Bronchial epithelial cell (primary cell): ENCODE measurements at places on chromosomes 3 and 15.
A peak's percentile ranks its signal among the peaks of the same experiment; 100 is the strongest.

DNA sequence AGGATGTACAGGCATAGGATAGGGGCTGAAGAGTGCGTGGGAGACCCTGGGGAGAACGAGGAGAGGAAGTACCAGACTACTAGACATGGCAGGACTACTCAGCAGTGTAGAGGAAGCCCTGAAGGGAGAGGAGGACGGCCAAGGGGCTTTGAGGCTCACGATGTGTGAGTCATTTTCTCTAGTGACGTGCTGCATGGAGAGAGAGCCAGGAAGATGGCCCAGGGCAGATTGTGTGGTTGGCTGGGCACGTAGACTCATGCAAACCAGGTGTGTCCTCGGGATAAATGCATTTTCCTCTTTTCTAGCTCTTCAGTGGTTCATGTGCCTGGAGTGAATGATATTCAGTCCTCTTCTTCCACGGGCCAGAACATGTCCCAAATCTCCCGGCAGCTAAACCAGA is 115.0 kb upstream of the ABHD17C start:
- DNase-seq, result peak; percentile 100

DNA sequence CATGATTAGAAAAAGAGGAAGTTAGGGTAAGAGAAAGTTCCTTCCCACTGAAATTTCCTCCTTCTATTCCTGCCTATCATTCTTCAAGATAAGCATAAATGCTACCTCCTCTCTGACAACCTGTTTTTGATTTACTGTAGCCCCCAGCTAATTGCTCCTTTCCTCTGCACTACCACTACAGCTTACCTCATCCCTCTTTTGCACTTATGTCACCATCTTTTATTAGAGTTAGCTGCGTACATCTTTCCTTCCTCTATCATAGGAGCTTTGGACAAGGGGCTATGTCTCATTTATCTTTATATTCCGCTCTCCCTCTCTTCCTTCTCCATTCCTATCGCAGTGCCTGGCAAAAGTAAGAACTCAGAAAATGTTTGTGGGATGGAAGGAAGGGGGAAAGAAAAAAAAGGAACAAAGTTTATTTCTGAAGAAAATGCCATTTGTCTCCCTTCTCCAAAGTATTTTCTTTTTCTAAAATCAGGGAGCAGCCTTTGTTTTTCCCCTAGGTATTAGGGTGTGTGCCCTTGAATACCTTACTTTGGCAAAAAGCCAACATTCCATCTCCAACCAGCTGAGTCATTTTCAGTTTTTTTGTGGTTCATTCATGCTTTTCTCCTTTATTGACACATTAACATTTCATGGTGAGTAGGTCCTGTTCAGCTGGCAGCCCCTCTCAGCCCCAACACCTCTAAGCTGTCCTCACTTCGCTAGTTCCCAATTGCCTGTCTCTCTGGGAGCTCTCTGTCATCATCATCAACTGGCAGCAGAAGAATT is 87.6 kb upstream of the SOX2 start:
- DNase-seq, result peak; percentile 86

GRCh38 chr3:107829185-107829584 is 261.6 kb downstream of the CD47 start:
- DNase-seq, result no peak

DNA sequence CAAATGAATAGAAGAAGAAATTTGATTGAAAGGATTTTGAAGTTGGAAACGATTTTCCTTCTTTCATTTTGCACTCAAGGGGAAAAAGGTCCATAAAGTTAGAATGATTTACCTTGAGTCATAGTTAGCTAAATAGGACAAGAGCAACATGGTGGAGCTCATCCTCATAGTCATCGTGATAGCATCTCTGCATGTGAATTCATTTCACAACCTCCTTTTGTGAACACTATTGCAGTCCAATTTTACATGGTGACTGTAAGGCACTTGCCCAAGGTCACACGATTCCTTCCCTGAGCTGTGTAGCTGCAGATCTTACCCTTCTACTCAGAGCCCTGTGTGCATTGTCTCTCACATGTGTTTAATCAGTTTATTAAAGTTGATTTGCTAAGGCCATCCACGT is 359.8 kb upstream of the C2CD4B start:
- DNase-seq, result no peak

- DNase-seq, result peak; percentile 39
Measured at GRCh38 chr3:102301155-102301880, 133.5 kb upstream of the ZPLD1 start.

DNA sequence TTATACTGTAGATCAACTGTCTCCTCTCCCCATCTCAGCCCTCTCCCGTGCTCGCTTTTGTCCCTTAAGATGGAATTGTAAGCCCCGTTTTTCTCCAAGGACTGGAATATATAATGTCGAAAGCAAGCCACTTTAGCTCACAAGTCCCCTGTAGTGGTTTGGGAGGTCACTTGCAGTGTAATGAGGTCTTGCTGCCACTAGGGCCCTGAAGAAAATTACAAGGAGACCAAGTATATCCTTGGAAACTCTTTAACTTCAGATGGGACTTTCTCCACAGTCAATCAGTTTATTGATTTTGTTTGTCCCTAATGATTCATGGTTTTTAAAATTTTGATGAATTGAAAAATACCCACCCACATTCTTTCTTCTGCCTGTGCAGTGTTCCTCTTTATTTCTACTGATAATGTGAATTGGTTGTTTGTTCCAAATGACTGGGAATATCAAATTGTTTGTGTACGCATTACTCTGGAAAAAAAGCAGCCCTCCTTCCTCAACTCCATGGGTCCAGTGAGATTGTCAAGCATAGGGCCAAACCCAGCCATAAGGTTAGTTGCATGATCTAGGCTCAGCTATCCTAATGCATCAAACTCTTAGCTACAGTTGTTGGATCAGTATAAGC is 294.8 kb downstream of the MCTP2 start:
- peak; percentile 9 for DNase-seq

DNA sequence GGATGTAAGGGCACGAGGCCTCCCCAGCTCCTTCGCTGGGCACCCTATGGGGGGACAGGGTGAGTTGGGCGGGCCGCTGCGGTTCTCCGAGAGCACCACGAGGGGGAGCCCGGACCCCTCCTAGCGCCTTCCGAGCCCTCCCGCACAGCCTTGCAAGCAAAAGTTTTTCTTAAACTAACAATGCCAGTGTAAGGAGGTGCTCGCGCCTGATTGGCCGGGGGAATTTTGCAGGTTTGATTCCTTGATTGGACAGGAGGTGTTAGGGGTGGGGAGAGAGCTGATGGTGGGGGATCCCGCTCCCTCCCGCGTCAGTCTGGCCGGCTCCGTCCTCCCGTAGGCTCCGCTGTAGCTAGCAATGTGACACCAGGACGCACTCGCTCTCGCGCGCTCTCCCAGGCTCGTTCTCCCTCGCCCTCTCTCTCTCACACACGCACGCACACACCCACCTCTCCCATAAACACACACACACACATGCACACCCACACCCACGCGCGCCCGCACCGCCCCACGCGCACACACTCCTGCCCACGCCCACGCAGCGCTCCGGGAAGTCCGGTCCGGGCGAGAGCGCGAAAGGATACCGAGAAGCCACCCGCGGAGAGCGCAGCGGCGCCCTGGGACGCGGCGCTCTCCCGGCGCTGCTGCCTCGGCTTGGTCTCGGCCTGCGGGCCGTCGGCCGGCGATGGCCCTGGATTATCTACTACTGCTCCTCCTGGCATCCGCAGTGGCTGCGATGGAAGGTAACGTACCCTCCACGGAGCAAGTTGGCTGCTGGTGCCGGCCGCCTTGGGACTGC is at the start of gene EPHB1:
TSS of gene EPHB1 (plus strand) at position 311 of the 796 bp plus-strand sequence.
- DNase-seq, result peak; percentile 82

- DNase-seq, result no peak
Measured at GRCh38 chr3:155182467-155182866, 102.3 kb downstream of the MME start.

DNA sequence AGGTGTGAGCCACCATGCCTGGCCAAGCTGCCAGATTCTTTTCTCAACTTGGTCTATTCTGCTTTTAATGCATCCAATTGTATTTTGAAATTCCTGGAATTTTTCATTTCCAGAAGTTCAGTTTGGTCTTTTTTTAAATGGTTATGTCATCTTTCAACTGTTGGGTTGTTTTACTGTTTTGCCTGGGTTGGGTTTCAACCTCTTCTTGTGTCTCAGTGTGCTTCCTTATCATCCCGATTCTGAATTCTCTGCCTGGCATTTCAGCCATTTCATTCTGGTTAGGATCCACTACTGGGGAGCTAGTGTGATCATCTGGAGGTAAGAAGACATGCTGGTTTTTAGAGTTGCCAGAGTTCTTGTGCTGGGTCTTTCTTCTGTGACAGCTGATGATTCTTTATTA is 61.5 kb downstream of the LRRC49 start:
- no peak for DNase-seq
